ENCODE measurements at places on chromosomes 2 and 18.

GRCh38 chr2:3319745-3320566 is 57.7 kb downstream of the EIPR1 start:
- DNase-seq: no peak

DNA sequence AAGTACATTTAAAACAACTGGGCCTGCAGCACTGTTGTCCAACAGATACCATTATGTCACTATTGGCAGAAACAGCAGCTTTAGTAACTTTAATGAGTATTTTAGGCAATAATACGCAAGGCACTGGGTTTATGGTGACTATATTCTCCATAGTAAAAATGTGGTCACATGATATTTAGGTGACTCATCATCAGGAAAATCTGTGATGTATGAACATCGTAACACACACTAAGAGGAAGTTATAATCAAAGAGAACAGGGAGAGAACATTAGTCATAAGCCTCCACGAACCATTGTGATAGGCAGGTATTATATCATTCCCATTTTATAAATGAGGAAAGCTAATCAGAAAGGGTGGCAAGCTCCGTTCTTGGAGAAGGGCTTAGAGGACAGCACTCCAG is 36.9 kb downstream of the RAPH1 start:
- DNase-seq: no peak

- no peak for DNase-seq
Measured at GRCh38 chr2:123777116-123777515, 248.0 kb upstream of the CNTNAP5 start.

- DNase-seq: peak; percentile 80
Measured at GRCh38 chr2:28391564-28392296, 928 bp upstream of the FOSL2 start.

DNA sequence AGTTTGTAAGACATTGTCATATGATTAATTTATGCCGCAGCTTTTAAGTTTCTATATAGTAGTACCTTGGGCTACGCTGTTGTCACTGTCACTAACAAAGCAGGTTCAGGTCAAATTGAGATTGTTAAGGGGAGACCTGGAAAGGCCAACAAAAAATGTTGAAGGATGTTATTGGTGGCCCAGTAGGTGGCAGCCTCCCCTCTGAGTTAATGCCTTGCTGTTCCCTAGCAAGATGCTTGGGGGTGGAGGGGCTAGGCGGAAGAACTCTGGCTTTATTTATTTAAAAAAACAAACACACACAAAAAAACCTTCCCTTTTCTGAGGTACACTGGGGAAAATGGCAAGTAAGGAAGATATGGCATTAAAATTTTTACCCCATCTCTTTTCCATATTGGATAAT is 128.3 kb upstream of the ATP5MC3 start:
- DNase-seq: no peak

GRCh38 chr18:77249569-77250500 is at the start of gene GALR1:
TSS of gene GALR1 (plus strand) at chr18:77249848. CDS start at chr18:77250549, 701 bp downstream.
- DNase-seq: no peak

DNA sequence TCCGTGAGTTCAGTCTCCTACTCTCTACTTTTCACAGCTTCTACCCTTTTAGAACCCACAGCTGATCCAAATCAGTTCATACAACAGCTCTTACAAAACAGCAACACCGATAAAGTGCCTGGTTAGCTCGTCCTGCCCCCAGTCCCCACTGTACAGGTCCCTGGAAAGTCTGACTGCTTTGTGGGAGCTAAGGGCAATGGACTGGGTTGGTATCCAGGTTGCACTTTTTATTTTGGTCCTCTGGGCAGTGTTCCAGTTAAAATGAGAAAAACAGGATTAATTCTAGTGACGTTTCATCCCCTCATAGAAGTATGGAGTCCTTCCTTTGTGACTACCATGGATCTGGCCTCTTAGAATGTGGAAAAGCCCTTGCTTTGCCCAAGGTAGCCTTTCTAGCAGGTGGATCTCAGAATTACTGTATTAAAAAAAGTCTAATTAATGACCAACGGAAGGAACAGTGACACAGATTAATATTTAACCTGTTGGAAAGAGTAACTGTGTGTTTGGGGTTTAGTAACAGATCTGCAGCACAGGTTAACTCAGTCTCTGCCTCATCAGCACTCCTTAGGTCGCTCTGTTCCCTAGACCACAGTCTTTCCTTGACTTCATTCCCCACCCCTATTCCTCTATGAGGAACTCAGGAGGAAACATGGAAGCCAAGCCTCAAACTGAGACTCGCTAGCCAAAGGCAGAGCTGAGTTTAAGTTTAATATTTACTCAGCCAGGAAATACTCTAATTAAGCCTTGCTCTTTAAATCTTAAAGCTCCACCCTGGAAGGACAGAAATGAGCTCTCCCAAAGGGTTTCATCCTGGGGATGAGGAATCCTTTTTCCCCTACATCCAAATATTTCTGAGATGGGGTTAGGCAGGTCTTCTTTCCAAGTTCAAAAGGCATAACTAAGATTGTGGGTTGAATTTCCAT is 52.8 kb upstream of the ITGA6 start:
- DNase-seq: no peak

- no peak for DNase-seq
Measured at GRCh38 chr2:232523682-232524597, 2.0 kb upstream of the CHRND start.

GRCh38 chr2:152564754-152565551 is 152.3 kb downstream of the PRPF40A start:
- DNase-seq: no peak

- DNase-seq: no peak
Measured at GRCh38 chr18:37535968-37536367, 29.6 kb downstream of the CELF4 start.

Measured in stimulated activated CD4-positive, alpha-beta T cell treated with anti-CD3 and anti-CD28 coated beads, Interleukin-1b, Interleukin-23, amount 100 ng/mL, for 24 hours (primary cell).